ENCODE measurements at places on chromosomes 16 and 17.

GRCh38 chr17:56592487-56593085 lies 913 bp upstream of the NOG start:
- peak; percentile 74 for DNase-seq

DNA sequence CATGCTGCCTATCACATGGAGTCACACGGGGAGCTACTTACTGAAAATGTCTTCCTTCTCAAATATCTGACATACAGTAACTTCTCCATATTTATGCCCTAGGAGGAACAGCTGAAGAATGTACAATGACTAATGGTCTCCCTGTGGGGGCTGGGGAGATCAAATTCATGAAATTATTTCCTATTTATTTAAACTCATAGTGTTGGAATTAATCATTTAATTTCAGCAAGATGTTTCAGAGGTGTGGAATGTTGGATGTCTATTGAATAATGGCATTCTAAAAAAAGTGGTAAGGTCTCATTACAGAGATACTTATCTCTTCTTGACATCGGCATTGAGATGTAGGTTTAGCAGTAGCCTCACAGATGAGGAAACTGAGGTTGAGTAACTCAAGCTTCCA lies 214.3 kb upstream of the CDH11 start:
- no peak for DNase-seq

GRCh38 chr16:27103954-27104353 lies 37.2 kb downstream of the C16orf82 start:
- no peak for DNase-seq

- no peak for DNase-seq
These were observed 80.9 kb upstream of the GNG13 start for GRCh38 chr16:881219-882097.

DNA sequence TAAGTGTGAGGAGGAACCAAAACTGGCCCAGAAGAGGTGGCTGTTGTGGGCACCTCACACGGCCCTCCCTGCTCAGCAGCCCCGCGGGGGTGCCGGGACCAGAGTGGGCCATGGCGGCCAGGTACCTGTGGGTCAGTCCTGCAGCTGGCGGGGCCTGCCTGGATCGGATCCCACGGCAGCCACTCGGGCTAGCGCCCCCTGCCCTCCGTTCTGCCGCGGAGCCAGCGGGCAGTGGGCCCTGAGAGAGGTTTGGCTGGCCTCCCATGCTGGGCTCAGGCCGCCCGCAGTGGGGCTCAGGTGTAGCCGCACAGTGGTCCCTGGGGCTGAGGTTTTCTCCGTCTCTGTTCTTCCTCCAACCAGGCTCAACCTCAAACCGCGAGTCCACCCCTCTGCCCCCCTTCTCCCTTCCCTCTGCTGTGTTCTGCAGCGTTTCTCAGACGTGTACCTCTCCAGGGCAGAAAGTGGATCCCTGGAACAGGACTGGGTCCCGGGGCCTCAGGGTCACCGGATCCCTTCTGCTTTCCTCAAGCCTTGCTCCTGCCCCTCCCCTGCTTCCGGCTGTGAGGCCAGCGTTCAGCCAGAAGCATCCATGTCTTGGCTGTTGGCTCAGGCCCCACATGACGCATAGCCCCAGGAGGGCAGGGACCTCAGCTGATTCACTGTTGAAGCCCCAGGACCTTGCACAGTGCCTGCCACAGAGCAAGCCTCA lies 28.6 kb upstream of the ITGA3 start:
- DNase-seq: no peak

DNA sequence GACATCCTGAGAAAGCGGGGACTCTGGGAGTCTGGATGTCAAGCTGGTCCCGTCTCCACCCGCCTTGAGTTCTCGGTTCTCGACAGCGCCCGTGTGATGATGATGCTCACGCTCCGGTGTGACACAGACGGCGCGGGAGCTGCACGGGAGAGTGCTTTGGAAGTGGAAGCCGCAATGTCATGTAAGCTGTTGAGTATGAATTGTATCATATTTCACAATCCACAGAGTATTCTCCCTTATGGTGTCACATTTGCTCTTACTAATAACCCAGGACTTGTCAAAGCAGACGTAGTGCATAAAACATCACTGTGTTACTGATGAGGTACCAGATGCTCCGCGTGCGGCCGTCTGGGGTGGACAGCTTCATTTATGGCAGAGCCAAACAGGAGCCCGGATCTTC lies 217.5 kb upstream of the CHMP6 start:
- peak; percentile 62 for DNase-seq

DNA sequence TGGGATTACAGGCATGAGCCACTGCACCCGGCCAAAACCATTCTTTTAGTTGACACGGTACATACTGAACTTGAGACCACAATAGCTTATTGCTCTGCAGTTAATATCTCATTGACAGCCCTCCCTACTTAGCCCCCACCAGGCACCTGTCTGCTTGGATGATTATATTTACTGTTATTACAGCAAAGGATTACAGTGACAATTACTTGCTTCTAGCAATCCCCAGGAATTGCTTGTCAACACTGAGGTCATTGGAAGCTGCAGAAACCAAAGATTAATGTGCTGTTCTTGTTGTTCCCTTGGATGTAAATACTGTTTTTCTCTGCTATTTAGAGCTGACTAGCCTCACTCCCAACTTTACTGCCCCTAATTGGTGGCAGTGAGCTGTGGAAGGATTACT lies 211.2 kb downstream of the LGALS9B start:
- DNase-seq: no peak

- peak; percentile 60 for DNase-seq
These were observed 5.1 kb upstream of the KLHL36 start for GRCh38 chr16:84643180-84643583.

GRCh38 chr16:86498155-86498670 lies 12.1 kb upstream of the FOXF1 start:
- no peak for DNase-seq

DNA sequence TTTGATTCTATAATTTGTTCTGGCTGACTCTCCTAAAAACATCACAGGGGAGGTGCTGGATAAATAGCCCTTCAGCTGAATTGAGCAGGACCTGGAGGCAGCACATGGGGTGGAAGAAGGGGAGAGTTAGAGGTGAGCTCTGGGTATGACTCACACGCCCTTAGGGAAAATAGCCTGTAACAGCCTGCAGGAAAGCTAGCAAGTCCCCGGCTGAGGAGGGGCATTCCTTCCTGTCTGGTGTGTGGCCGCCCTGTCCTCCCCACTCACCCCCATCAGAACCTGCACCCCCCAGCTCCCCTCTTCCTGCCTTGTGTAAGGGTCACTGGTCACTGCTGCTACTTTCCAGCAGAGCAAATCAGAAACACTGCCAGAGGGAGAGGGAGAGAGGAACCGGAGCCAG lies 187.4 kb downstream of the C16orf95 start:
- DNase-seq: no peak

DNA sequence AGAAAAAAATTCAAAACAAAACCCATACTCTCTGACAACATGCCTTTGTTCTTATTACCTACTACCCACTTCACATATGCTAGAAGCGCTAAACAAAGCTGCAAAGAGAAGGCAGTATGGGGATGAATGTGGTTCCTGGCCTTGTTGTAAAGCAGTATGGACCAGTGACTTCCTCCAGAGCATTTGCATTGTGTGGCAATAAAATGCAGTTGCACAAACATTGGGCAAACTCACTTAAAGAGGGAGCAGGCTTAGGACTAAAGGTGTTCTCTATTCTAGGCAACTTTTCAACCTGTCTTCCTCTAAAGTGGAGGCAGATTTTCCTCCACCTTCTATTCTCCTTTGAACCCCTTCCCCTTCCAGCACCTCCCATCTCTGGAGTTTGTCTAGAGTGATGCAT lies 17.1 kb downstream of the TMIGD1 start:
- no peak for DNase-seq

DNA sequence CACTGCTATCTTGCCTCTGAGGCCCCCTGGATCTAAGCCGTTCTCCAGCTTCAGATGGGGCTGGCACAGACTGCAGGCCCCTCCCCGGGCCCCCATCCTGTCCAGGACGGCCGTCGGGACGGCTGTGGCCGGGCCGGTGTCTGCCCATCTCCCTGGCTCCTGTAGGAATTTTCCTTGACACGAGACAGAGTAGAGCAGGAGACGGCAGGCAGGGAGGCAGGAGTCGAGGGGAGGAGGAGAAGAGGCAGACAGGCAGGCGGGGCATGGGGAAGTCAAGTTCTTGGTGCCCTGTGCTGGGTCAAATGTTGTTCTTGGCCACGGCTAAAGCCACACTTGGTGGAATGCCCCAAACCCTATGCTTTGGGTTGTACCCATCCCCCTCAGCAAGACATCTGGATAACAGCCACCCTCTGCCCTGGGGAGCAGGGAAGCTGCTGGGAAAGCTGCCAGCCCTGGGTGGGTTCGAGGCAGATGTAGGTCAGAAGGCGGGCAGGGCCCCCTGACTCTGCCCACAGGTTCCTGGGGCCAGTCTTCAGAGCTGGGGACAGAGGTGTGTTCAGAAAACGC lies 4.0 kb downstream of the C1QTNF1 start:
- DNase-seq: no peak

GRCh38 chr17:8056232-8056975 lies 17.5 kb downstream of the ALOX15B start:
- no peak for DNase-seq
